Gastroesophageal sphincter (tissue), 4 donors: ENCODE measurements at places on chromosomes 5 and 9.

DNA sequence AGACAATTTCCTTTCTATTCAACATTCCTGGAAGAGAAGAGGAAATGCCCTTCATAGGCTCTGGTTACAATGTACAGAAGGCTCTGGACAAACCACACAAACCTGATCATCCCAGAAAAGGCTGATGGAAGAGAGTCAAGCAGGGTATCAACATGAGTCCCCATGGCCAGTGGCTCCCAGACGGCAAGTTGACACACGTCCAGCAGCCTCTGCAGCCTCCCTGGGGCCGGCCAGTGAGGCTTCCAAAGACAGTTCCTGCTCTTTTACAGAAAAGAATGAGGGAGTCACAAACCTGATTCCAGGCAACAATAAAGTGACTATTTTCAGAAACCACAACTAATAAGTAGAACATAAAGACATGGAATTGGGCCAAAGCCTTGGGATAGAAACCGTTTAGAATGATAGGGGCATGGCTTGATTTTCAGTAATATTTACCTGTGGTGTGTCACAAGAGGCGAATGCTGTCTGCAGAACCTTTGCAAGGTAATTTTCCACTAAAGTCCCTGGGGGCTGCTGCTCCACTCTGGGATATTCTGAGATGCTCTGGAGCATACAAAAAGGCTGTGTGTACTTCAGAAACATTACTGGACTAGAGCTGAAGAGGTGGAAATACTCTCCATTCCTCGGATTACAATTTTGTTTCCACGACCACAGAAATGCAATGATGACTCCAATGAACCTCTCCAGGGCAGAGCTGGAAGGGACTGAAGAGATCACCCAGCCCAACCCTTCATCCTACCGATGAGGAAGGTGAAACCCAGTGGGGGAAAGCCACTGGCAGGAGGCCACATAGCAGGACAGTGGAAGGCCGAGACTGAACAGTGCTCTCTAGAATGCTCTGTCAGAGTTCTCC, 10.4 kb downstream of the MED27 start:
- ATAC-seq = no peak

DNA sequence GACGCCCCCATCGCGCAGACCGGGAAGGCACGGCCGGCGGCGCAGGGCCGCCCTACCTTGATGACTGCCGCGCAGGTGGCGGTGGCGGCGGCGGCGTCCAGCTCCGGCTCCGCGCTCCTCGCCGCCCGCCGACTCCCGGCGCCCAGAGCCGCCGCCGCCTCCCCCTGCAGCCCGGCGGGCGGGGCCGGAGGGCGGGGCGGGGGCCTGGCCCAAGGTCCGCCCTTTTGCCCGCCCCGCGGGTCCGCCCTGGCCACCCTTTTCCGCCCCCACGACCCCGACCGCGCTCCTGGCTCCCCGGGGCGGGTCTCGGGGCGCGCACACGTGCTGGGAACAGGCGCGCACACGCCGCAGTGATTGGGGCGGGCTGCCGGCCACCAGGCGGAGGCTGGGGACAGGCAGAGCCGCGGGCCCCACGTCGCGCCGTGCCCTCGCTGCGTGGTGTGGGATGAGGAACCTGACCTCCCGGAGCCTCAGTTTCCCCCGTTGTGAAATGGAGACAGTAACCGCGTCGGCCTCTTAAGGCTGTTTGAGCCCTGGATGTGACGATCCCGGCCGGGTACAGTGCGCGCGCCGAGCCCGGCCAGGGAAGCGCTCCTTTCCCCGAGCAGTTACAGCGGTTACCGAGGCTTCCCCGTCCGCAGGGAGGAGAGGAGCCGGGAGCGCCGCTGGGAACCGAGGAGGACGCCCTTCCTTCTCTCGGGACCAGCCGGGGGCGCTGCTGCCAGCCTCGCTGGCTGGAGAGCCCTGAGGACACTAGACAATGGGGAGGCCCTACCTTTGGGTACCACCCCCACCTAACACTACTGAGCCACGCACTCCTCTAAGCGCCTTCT, at the start of gene CORO2A:
CORO2A (minus strand) TSS at position 135 of the 833 bp plus-strand sequence. CDS start 34,977 bp downstream, outside the sequence.
- peak; percentile 87 for ATAC-seq

DNA sequence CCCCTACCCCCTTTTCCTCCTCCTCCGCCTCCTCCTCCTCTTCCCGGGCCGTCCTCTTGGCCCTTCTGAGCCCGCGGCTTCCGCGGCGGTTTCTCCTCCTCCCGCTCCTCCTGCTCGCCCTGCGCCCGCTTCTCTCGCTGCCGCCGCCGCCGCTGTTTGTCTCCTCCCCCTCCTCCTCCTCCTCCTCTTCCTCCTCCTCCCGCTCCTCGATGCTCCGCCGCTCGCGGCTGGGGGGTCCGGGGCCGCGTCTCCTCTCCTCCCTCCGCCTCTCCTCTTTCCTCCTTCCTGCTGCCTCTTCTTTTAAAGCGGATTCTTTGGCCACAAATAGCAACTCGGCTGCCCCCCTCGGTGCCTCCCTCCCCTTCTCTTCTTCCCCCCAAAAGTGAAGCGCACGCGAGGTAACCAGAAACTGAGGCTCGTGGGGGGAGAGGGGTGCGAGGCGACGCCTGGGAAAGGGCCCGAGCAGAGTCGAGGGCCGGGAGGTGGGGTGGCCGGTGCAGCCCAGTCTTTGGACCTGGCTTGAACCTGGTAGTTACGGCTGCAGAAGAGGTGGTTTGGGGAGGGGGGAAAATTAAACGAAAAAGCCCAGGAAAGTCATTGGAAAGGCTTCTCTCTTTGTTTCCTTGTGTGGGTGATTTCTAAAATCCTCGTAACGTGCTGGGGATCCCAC, 1058.5 kb upstream of the DMAC1 start:
- peak; percentile 76 for ATAC-seq

GRCh38 chr9:127333221-127334064, 63.5 kb upstream of the SLC2A8 start:
- peak; percentile 35 for ATAC-seq

GRCh38 chr5:173396311-173396993, 68.2 kb upstream of the STC2 start:
- no peak for ATAC-seq

DNA sequence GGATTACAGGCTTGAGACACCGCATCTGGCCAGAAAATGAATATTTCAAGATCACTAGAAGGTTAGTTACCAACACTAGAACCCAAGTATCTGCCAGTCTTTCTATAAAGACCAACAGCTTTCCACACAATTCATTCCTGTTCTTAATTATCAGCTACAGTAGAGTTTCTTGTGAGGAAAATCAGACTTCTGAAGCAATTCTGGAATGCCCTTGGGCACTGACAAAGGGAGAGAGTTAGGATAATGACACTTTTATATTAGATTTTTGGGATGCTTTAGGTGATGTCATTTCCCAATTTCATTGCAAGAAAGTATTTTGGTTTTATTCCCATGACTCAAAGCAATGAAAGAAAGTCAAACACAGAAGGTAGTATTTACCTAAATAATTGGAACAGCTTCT, 497.0 kb upstream of the TUSC1 start:
- ATAC-seq = no peak

GRCh38 chr5:132072528-132072927, 1.1 kb upstream of the CSF2 start:
- no peak for ATAC-seq

DNA sequence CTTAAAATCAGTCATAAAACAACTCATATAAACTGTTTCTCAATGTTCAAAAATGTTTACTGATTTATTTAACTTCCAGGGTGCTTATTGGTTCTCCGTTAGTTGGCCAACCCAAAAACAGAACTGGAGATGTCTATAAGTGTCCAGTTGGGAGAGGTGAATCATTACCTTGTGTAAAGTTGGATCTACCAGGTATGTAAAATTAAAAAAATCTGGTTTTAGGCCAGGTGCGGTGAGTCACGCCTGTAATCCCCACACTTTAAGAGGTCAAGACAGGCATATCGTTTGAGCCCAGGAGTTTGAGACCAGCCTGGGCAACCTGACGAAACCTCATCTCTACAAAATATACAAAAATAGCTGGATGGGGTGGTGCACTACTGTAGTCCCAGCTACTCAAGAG, 73.7 kb downstream of the ITGA1 start:
- ATAC-seq = no peak

DNA sequence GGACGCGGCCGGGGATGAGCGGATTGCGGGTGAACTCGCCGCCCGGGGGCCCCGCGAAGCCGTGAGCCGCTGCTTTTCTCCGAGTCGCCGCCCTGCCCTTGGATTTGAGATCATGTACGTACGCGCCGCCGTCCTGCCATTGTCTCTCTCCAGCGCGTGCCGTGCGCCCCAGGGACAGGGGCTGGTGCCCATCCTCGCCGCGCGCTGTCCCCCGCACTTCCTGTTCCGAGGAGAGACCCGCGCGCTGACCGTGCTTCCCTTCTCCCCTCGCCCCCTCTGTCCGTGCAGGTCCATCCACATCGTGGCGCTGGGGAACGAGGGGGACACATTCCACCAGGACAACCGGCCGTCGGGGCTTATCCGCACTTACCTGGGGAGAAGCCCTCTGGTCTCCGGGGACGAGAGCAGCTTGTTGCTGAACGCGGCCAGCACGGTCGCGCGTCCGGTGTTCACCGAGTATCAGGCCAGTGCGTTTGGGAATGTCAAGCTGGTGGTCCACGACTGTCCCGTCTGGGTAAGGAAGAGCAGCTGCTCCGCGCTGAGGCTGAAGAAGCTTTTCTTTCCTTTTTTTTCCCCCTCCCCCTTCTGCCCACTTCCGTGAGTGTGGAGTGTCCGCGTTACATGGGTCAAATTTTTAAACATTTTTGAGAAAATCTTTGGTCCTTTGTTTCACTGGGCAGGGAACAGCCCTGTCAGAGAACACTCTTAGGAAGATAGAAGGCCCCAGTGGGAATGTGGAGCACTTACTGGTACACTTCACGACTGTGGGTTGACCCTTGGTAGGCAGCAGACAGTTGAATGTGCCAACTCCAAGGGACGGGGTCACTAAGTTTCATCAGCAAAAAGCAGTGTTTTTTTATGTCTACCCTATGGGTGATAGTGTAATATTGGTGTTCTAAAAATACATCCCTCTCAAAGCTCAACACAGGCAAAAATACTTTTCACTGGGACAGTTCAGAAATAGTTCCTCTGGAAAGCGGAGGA, 727 bp downstream of the RHOBTB3 start:
- peak; percentile 17 for ATAC-seq

- ATAC-seq = peak; percentile 36
Measured at GRCh38 chr9:4214486-4214885, 85.4 kb downstream of the GLIS3 start.

- ATAC-seq = no peak
Measured at GRCh38 chr5:28862860-28863196, 1824.4 kb upstream of the CDH9 start.

DNA sequence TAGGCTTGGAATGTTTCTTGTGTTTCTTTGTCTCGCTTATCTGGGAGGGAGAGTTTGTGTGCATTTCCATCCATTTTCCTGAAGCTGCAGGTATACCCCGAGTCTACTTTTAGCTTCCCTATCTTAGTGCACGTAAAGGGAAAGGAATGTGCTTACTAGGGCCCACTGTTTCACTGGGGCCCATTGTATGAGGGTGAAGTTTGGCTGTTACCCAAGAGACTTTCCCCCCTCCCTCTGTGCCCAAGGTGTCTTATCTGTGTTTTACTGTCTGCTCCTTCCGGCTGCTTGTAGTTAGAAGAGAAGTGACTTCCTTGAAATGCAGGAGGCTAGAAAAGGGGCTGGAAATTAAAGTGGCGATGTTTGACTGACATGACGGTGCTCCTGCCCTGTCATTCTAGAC, 12.1 kb upstream of the BTNL3 start:
- no peak for ATAC-seq

DNA sequence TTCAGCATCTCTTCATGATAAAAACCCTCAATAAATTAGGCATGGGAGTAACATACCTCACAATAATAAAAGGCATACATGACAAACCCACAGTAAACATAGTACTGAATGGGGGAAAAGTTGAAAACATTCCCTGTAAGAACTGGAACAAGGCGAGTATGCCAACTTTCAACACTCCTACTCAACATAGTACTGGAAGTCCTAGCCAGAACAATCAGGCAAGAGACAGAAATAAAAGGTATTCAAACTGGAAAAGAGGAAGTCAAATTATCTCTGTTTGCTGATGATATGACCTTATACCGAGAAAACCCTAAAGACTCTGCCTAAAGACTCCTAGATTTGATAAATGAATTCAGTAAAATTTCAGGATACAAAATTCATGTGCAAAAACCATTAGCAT, 167.6 kb downstream of the TMEM38B start:
- ATAC-seq = no peak

DNA sequence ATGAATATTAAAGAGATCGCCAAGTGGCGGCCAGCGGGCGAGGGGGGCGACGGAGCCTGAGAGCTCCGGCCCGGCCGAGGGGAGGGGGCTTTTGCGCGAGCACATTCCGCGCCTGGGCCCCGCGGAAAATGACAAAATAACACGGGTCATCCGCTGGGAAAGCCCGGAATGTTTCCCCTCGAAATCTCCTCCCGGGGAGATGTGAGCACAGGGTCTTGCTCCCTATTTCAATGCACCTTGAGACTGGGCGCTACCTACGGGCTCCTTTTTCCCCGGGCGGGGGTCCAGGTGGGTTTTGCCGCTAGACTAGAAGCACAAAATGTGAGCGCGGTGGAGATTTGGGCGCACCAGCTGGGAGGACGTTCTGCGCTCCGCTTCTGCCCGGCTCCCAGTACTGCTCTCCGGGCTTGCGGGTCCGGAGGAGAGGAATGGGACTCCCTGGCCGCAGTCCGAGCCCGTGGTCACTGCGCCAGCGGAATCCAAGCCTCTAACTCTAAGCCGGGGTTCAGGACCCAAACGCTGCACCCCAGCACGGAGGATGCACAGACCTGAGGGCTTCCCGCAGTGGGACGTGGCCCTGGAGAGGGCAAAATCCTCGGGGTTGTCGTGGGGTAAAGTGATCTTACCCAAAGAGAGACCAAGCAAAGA, 2.8 kb upstream of the PRDM12 start:
- no peak for ATAC-seq

- ATAC-seq = no peak
Measured at GRCh38 chr9:100219347-100219746, 120.3 kb downstream of the INVS start.

DNA sequence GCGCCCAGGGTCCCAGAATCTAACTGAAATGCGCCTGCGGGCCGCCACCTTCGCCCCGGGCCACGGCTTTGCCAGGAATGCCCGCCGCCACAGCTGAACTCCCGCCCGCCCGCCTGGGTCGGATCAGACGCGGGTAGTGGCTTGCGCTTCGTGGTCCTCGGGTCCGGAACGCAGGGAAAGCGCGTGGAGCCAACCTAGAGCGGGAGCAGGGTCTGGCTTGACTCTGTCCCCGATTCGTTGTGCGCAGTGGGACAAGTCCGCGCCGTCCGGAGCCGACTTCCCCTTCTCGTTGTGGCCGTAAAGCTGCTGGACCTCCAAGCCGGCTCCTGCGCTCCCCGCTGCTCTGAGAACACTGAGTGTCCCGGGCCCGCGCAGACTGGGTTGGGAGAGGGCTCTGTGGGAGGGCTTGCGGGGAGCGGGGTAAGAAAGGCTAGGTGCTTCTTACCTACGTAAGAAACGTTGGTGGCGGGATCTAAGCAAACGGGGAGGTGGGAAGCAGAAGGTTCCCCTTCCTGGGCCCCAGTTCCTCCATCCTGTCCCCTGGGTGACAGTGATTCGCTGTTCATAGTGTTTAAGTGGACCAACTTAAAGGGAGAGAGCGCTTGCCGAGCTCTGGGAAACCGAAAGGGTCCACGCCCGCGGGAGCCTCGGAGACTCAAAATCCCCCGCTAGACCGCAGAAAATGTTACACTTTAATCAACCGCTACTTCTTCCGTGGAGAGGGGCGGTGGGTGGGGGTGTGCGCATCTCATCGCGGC, 4.4 kb upstream of the FOXE1 start:
- no peak for ATAC-seq
